Urothelium cell line (cell line): ENCODE measurements at places on chromosomes 16 and 17.

- DNase-seq, result no peak
Observed at GRCh38 chr17:31857920-31858641, 963 bp downstream of the COPRS start.

DNA sequence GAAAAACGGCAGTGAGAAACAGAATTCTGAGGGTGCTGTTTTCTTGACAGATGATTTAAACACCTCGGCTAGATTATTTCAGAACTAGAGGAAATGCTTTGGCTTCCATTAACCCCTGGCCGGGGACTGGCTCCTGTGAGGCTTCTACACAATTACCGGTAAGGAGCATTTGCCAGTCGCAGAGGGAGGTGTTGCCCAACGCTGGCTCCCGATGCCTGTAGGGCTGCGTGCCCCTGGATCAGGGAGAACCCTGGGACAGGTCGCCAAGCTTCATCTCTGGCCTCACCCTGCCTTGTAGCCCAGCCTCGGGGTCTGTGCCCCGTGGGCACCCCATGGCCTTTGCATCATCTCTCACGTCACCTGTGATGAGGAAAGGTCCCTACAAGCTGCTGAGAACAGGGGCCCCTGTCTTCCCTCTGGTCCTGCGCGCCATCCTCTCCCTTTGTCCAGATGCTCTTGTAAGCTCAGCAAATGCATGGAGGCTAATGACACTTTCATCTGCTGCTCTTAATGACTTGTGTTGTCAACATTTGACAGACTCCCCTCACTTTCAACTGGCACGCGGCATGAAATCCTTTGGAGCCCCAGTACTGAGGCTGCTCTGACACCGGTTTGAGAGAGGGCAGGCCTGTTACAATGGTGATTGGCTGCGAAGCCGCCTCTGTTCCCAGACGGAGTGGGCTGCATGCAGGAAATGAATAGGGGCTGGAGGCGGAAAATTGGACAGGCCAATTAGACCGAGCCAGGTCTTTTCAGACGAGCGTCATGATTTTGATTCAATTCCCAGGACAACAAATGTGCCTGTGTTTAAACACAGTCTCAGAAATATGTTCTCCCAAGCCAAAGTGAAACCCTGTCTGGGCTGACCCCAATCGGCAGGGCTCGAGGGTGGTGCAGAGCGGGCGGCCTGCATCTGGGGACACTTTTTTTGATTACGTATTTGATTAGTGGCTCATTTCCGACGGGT is 85.5 kb upstream of the DOC2B start:
- no peak for DNase-seq

DNA sequence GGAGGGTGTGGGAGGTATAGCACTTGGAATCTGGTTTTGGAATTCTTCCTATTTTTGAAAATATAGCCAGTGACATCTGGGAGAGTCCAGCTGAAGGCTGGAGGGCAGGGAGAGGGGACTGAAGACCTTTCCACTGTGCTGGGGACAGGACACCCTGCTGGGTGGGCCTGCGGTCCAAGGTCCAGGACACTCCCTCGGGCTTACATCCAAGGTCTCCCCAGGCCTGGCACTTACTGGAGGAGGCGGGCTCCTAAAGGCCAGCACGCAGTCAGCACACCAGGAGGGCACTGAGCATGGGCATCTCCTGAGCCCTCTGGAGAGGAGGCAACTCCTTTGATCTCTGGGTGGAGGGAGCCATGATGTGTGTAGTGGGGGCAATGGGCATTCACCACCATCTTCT is 35.5 kb upstream of the ETV4 start:
- DNase-seq, result no peak

DNA sequence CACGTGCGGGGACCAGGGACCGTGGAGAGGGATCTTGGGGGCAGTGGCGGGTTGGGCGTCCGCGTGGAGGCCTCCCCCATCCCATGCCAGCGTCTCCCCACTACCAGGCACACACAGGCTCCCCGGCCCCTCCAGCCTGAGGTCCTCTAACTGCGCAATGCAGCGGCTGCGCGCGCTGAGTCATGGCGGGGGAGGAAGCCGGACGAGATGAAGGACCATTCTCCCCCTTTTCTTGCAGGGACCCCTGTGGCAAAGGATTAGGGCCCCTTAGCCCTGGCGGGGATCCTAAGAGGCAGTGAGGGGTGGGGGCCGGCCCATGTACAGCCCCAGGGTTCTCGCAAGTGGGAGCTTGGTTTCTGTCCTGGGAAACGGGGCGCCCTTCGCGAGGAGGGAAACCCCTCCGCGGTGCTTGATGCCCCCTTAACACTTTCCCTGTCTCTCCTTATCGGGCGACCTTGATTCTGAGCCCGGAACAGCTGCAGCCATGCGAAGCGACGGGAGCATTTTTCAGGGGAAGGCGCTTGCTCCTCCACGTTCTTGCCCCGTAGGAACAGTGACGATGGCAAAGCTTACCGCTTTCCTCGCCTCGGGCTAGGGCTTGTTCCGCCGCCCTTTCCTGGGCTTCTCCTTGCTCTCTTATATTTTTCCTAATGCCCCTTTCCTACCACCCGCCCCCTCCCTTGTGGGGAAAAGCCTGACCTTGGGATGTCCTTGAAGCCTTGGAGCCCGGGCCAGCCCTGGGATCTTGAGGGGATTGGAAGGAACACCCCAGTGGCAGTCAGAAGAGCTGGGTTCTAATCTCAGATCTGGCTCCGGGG is 592 bp downstream of the ALDOA start:
- no peak for DNase-seq

DNA sequence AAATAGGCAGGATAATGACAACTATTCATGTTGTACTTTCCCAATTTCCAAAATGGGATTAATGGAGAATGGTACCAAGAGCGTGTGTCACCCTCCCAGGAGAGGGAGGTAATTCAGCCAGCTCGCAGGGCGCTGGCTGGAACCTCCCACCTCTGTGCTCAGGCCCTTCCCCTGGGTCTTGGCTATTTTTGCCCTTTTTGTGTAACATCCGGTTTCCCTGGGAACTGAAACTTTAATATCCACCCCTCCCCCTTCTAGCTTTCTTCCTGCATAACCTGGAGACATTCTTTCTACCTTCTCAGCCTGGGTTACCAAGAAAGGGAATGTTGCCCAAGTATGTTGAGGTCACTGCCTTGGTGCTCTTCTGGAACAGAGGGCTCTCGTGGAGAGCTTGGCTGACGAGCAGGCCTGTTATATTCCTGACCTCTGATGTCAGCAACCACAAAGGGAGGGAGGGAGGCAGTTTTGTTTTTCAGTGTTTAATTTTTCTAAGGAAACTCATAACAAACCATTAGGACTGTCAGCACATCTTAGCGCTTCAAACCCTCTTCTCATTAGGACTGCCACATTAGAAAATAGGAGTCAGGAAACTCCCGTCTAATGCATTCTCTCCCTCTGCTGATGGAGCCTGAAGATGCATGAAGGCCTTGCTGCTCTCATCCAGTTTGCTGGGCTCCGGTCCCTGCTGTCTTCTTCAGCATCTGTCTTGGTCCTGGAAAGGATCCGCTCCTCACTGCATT is 25.6 kb downstream of the ITGB3 start:
- peak; percentile 89 for DNase-seq

DNA sequence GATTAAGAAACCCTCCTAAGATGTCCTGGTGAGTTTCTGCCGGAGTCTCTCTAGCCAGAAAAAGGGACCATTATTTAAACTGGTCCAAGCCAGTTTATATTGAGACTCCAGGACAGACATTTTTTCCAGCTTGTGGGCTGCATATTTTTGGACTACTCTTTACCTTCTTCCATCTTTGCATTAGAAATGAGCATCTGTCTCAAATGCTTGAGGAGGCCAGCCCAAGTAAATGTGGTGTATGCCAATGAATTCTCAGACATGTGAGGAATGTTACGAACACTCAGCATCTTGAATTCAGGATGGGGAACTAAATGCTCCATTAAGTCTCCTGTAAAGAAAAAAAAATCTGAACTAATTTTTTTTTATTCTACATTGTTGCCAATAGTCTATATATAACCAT is 18.4 kb downstream of the TUBD1 start:
- no peak for DNase-seq

- DNase-seq, result no peak
Observed at GRCh38 chr16:30136971-30137605, 14.1 kb upstream of the MAPK3 start.

GRCh38 chr17:45170931-45171337 is 9.3 kb downstream of the HEXIM2 start:
- DNase-seq, result peak; percentile 60
